ENCODE measurements at places on chromosomes 12 and 14.

DNA sequence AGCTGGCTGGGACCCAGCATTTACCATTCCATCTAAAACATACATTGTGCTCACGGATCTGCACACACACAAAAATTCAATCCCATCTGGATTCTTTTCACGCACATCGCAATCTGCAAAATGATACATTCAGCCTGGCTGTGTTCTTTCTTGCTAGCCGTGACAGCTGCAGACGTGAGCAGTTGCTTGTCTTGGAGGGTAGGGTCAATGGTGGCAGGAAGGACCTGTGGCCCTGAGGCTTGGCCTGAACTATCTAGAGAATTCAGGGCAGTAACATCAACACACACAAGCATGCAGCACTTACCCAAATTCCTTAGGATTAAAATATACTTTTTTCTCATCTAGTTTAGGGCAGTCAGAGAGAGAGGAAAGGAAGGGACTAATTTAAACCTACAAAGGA lies 72.0 kb downstream of the DICER1 start:
- no peak for DNase-seq

DNA sequence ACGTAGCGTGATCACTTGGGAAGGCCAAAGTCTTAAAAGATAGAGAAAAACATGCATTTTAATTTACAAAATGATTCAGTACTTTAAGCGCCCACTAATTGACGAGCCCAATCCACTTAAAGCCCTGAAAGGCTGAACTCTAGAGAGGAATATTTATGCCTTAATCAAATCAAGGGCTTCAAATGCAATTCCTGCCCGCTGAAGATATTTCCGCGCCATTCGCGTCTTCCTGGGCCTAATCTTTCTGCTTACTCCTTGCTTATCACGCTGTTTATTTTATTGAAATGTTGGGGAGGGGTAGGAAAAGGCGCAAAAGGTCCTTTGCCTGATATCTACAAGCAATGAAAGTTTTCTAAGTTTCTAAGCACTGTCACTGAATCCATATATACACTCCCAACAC lies 4.0 kb downstream of the TBX3 start:
- no peak for DNase-seq

GRCh38 chr14:104554088-104554607 lies 25.4 kb upstream of the C14orf180 start:
- DNase-seq = no peak

DNA sequence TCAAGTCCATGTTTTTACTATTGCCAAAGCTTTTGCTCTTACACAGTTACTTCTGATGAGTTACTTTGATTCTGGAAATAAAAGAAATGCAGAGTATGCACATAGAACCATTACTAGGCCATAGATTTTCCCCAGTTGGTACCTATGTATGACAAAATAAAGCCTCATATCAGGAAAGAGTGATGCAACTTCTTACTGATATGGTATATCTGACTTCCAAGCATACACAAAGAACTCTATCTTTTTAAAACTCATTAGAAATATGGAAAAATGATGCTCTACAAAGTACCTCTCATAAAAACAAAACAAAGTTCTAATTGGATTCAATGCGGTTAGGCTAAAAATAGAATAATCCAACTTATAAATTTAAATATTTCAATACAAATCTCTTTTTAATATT lies 92.1 kb downstream of the STXBP6 start:
- DNase-seq = no peak

DNA sequence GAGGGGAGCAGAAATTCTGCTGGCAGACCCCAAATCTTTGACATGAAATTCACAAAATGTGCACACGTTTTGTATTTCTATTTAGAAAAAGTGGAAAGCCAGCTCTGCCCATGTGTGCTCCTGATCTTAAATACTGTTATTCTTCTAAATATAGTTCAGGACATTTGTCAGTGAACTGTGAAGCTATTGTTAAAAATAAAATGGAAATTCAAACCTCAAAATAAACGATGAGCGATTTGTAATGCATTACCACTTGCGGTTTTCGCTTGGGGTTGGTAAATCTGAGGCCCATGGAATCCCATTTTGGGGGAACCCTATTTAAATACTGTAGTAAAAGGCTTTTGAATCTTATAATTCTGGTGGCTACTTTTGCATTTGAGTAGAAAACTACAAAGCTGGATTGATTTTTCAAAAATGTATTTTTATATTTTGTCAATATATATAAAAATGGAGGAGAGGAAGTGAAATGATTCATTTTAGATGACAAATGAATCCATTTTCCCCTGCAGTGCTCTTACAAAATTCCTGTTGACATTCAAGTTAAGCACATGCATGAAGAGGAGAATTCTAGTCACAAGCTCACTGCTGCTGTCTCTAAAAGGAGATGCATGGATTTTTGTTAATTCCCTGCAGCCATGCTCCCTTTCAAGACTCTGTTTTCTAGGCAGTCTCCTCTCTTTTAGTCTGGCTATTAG lies 47.1 kb downstream of the FLRT2 start:
- DNase-seq = no peak

DNA sequence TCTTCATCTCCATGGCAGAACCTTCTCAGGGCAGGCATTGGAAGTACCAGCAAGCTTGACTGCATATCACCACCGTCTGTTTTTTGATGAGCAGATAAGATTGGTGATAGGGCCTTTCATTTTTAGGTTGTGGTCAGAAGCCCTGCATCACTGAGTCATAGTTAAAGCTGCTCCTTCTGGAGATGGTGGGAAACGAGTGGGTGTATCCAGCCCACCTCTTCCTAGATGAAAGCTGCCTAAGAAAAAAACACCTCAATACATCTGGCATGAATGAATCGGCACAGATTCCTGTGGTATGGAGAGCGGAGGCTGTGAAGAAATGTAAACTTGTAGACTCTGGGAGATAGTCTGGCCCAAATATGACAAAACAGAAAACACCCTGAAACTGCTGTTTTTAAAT lies 248.7 kb upstream of the EGLN3 start:
- DNase-seq = no peak

GRCh38 chr12:97946701-97947100 lies 484.1 kb downstream of the RMST start:
- DNase-seq = no peak

DNA sequence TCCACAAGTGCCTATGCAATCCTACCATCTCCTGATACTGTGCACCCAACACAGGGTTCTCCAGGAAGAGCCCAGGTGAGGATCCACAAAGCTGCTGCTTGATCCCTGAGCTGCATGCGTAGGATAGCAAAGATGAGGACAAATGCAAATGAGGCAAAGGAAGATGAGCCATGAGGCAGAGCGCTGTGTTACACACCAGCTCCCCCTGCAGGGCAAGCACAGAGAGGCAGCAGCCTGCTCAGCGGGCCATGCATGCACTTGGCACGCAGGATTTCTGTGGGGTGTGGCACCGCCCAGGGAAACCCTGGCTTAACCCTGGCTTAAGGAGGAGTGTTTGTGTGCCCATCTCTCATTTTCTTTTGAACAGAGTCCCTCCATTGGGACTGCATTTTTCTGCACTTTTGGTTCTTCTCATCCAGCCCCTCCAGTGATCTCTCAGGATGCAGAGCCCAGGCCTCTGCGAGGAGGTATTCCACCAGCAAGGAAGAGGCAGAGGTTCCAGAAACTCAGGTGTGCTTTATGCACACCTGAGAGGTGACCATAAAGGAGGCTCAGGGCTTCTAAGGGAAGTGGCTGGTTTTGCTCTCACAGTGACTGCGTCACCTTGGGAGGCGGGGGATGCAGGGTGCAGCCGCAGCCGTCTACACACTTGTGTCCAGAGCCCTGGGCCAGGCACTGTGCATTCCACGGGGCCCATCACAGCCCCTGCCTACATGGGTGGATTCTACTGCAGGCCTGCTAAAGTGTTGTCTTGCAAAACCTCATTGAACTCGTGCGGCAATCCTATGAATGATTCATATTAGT lies 973.3 kb upstream of the TMEM132C start:
- no peak for DNase-seq

- DNase-seq = no peak
Measured at GRCh38 chr12:81461163-81461562, 298.0 kb downstream of the PPFIA2 start.

DNA sequence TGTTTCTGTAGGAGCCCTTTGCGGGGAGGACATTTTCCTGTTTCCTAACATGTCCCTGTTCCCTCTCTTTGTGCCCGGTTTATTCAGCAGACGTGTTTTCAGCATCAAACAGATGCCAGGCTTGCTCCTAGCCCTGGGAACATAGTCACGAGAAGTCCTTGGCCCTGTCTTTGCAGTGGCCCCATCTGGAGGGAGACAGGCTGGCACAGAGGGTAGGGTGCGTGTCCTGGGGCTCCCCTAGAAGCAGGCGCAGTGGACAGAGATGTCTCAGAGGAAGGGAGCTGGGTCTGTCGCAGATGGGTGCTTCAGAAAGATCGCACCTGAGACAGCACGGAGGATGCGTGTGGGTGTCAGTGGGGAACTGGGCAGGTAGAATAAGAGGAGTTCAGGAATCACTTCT lies 75.0 kb upstream of the DYNC1H1 start:
- DNase-seq = no peak
